Muscle of leg (tissue), 16 donors: ENCODE measurements at places on chromosomes 2 and 18. TPM values are rescaled to one million over a fixed set of nuclear protein-coding genes. Genes with fewer than 3 reads are reported as not detected.

GRCh38 chr18:2814928-2815327 lies 31.9 kb upstream of the EMILIN2 start:
- no peaks in the 10 kb centered on the region for H3K27me3 ChIP-seq
- no peak overlapping the region for H3K27ac ChIP-seq
- H3K4me3 ChIP-seq = no peak overlapping the region

The HMSD gene
- not detected for total RNA-seq

DNA sequence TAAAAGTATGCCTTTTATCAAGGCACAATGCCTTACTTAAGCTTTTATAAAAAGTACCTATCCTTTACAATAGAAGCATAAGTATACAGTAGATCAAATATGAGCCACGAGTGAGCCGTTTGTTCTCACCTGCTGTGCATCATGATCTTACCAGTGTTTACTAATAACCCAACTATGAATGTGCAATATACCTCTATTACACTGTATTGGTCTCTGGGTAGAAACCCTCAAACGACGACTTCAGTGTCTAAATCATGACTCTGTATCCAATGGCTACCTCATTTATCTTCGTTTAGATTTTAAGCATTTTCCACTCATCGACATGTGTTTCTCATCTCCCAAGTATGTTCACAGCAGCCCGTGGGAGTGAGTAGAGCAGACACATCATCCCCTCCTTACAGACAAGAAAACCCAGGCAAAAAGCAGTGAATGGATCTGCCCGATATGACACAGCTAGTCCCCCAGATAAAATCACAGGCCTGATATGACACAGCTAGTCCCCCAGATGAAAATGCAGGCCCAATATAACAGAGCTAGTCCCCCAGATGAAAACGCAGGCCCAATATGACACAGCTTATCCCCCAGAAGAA lies 279.8 kb downstream of the TNS1 start:
- H3K4me3 ChIP-seq = no peak overlapping the region
- peak; percentile 83 for DNase-seq
- peak overlapping the region; percentile 69 for H3K27ac ChIP-seq

DNA sequence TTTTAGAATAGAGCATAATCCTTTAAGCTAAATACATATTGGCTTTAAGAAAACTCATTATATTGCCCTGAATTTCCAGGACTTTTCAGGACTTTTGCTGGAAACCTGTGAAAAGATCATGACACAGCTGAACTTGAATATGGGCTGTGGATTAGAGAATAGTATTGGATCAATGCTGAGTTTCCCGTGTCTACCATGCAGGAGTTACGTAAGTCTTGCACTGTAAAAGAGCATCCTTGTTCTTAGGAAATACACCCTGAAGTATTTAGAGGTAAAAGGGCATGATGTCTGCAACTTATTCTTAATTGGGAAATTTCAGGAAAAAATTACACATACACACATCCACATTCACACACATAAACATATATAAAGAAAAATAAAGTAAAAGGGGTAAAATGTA lies 82.1 kb downstream of the ZFP36L2 start:
- no peak for DNase-seq
- H3K4me3 ChIP-seq = no peak overlapping the region
- H3K36me3 ChIP-seq = no peaks in the 10 kb centered on the region
- no peaks in the 10 kb centered on the region for H3K27me3 ChIP-seq
- H3K4me1 ChIP-seq = peaks cover 13% of the 10 kb centered on the region
- no peak overlapping the region for H3K27ac ChIP-seq

The PARD3B gene
- 15.3 TPM for total RNA-seq

The BOLL gene
- 0.62 TPM for total RNA-seq

DNA sequence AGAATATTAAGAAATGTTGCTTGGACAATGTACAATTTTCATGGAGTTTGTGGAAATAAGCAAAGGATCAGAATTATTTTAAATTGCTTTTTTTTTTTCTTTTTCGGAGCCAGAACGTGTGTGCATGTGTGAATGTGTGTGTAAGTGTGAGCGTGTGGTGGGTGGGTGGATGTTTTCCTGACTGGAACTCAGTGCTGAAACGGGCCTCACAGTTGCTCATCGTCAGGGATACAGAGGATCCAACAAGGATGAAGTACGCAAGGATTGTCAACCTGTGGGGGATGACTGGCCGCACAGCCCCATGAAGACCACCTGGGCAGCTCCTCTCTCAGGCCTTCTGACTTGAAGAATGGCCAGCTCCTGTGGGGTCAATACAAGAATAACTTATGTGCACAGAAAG lies 17.5 kb downstream of the IL1B start:
- no peaks in the 10 kb centered on the region for H3K27me3 ChIP-seq
- H3K4me1 ChIP-seq = peaks cover 3% of the 10 kb centered on the region
- DNase-seq = no peak
- no peak overlapping the region for H3K27ac ChIP-seq
- no peaks in the 10 kb centered on the region for H3K36me3 ChIP-seq

DNA sequence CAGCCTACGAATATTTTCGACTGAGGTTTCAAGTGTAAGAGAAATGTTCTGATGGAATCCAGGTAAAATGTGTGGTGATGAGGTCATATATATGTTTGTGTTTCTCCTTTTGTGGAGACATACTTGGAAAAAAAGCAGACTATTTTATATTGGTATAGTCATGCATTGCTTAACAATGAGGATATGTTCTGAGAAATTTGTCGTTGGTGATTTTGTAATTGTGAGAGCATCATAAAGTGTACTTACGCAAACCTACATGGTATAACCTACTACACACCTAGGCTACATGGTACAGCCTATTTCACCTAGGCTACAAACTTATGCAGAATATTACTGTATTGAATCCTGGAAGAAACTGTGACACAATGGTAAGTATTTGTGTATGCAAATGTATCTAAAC lies 1849.9 kb upstream of the CELF4 start:
- no peaks in the 10 kb centered on the region for H3K27me3 ChIP-seq
- no peak for DNase-seq
- no peaks in the 10 kb centered on the region for H3K4me1 ChIP-seq
- H3K27ac ChIP-seq = no peak overlapping the region
- no peaks in the 10 kb centered on the region for H3K36me3 ChIP-seq

DNA sequence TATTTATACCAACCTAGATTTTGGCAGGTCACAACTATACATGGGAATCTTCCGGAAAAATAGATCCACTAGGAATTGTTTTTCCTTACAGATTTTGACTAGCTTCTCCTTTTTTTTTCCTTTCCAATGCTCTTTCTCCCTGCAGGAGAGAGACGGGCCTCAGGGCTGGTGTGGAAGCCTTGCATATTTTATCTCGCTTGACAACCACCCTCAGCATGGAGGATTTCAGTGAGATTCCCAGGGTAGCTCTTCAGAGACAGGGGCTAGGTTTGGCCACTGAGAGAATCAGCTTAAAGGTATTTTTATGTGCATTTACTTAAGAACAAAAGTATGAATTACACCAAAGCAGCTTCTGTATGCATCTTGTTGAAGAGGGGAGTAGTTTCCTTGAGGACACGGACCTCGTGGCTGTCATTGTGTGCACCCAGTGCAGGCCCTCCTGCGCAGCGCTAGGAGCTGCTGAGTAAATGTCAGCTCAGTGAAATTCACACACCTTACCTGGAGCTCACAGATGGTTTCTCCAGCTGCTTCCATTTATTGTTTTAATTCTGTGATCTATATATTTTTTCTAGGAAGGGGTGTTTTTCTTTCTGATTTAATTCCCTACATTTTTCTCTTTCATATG lies 54.4 kb downstream of the TRAPPC12 start:
- H3K27me3 ChIP-seq = no peaks in the 10 kb centered on the region
- H3K4me1 ChIP-seq = no peaks in the 10 kb centered on the region
- H3K4me3 ChIP-seq = no peak overlapping the region
- H3K36me3 ChIP-seq = peaks cover 27% of the 10 kb centered on the region
- H3K27ac ChIP-seq = no peak overlapping the region
- DNase-seq = no peak

GRCh38 chr18:3067165-3067661 lies 54.3 kb upstream of the LPIN2 start:
- H3K36me3 ChIP-seq = peaks cover 10% of the 10 kb centered on the region
- H3K27ac ChIP-seq = no peak overlapping the region
- H3K4me1 ChIP-seq = peaks cover 7% of the 10 kb centered on the region
- no peak for DNase-seq
- no peak overlapping the region for H3K4me3 ChIP-seq

DNA sequence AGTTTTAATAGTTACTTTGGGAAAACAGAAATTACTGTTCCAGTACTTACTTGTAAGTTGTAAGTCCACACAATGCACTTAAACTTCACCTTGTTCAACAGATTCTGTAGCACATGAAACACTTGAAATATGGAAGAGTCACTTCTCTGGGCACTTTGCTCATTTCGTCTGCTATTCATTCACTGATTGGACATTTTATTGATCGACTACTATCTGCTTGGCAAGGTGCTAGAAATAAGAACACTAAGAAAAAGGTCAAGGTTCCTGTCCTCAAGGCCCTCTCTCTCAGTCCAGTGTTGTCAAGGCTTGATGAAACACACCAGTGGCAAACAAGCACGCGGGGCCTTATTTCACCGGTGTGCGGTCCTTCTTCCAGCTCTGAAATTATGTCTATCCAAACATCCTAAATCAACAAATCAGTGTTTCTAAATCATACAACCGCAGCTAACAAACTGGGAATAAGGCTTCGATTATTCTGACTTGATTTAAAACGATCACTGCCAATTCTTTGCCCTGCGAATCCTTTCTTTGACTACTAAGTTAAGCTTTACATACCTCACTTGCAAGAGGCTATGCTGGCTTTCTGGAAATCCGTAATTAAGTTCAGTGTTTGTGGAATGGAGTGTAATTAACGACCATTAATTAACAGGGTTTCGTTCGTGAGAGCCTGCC lies 780 bp upstream of the ITGAV start:
- H3K27me3 ChIP-seq = no peaks in the 10 kb centered on the region
- no peaks in the 10 kb centered on the region for H3K36me3 ChIP-seq
- peak; percentile 20 for DNase-seq
- peak overlapping the region; percentile 94 for H3K27ac ChIP-seq
- H3K4me3 ChIP-seq = peak overlapping the region; percentile 79
- peaks cover 3% of the 10 kb centered on the region for H3K4me1 ChIP-seq

GRCh38 chr2:61436092-61436491 lies 34.8 kb downstream of the USP34 start:
- H3K27ac ChIP-seq = no peak overlapping the region
- H3K4me1 ChIP-seq = peaks cover 2% of the 10 kb centered on the region
- H3K4me3 ChIP-seq = no peak overlapping the region
- no peaks in the 10 kb centered on the region for H3K27me3 ChIP-seq
